ENCODE measurements at places on chromosomes 11 and 22. TPM values are rescaled to one million over a fixed set of nuclear protein-coding genes. Genes with fewer than 3 reads are reported as not detected.

- no peak for DNase-seq
Observed at GRCh38 chr11:32858731-32859130, 29.0 kb downstream of the PRRG4 start.

The UBASH3B gene
- total RNA-seq, result 50.5 TPM

DNA sequence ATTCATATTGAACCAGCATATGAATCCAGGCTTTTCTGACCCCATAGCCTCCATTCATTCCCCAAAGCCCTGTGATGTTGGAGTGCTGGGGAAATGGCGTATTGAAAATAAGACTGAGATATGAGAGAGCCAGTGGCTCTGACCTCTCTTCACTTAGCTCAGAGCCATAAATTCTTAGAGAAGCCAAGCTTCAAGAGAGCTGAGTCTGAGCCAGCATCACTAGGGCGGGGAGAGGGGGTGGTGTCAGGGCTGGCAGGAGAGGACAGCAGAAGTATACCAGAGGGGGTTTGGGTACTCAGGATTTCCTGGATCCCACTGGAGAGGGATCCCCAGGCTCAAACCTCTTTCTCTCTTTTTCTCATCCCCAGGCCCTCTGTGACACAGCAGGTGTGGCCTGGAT is 16.7 kb upstream of the MOGAT2 start:
- DNase-seq, result no peak

The OR51E2 gene
- not detected for total RNA-seq

DNA sequence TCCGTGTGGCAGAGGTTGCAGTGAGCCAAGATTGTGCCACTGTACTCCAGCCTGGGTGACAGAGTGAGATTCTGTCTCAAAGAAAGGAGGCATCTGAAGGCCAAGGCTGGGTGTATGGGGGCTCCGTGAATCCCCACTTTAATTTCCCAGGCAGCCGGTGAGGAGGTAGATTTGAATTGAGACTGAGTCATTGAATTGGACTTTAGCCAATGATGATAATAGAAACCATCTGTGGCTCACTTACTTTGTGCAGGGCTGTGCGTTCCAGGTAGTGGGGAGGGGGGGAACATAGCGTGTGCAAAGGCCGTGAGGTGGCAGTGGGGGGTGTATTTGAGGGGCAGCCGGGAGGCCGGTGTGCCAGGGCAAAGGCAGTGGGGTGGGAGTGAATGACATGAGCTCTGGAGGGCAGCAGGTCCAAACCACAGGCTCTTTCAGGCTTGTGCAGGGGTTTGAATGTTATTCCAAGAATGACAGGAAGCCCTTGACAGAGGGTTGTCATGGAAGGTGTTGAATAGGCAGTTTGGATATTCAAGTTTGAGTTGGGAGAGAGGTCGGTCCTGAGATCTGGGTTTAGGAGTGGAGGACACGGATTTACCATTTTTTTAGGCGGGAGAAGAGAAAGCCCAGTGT is 6.1 kb downstream of the ARHGAP8 start:
- DNase-seq, result peak; percentile 74

GRCh38 chr11:8613036-8613435 is 19.0 kb upstream of the STK33 start:
- no peak for DNase-seq

DNA sequence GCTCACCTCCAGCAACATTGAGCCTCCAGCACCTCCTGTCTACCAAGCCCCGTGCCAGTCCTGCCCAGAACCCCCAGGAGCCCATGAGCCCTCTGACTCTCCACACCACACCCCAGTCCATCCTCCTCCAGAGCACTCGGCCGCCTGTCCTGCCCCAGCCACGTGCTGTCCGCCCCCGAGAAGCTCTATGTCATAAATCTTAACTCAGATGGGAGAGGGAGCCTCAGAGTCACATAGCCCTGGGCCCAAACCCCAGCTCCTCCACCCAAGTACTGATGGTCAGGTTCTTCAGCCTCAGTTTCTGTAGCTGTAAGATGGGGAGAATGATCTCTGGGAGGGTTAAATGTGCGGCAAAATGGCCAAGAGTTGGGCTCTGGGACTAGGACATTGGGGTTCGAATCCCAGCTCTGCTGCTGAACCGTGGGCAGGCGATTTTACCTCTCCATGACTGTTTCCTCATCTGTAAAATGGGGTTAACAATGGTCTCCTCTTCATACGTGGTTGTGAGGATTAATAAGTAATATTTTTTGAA is 27.8 kb downstream of the CYTH4 start:
- no peak for DNase-seq
